ENCODE measurements at places on chromosomes 3 and 15. TPM values are rescaled to one million over a fixed set of nuclear protein-coding genes. Genes with fewer than 3 reads are reported as not detected.

Gene KIF9
- 14.3 TPM for total RNA-seq

DNA sequence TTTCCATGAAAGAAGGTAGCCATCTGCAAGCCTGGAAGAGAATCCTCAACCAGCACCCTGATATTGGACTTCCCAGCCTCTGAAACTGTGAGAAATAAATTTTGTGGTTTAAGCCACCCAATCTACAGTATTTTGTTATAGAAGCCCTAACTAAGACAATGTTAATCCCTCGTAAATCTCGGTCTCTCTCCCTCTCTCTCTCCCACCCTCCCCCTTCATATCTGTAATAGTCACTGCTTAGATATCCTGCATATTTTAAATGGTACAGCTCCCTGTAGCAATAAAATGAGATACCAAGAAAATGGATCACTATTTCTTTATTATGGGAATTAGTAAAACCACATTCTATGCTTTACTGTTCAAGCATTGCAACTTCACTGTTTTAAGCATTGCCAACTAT, 21.0 kb upstream of the FAM174B start:
- no peak for DNase-seq

Gene CCDC39
- not detected for total RNA-seq

Gene STAB1
- not detected for total RNA-seq

GRCh38 chr3:44954304-44954703, 21.7 kb downstream of the ZDHHC3 start:
- no peak for DNase-seq

Gene IGSF11
- total RNA-seq = 66.5 TPM

DNA sequence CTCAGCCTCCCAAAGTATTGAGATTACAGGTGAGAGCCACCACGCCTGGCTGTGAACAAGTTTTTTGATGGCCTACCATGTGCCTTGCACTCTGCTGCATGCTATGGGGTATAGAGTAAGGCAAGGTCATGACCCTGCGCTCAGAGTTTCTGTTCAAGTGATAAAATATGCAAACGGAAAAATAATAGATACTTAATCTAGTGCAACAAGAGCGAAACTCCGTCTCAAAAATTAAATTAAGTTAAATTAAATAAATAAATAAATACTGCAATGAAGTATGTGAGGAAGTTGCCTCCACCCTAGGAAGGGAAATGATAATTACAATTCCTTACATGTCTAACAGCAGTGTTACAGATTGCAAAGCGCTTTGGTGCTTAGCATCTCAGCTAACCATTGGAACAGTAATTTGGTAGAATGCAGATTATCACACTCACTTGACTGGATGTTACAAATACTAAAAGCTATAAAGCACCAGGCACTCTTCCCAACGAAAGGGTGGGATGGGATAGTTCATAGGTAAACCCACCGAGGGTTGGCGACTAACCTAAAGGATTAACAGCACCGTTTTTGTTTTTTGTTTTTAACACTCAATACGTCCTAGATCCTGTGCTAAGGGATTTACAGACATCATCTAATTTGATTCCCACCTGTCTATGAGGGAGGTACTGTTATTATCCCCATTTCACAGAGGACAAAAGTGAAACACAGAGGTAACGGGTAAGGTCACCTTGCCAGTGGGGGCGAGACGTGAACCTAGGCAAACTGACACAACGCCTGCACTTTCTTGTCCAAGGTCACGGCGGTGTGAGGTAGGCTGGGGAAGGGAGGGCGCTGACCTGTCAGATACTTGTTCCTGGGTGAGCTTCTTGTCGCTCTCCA, 793 bp upstream of the FANCD2 start:
- no peak for DNase-seq

GRCh38 chr15:100968050-100968966, 49.2 kb downstream of the LRRK1 start:
- DNase-seq = no peak

Gene TRIM71
- total RNA-seq = 0.03 TPM

Measured in SK-MEL-5 (cell line).